ENCODE measurements at places on chromosomes 1 and 21.

- peak; percentile 93 for DNase-seq
Measured at GRCh38 chr1:41789661-41790330, 128.9 kb downstream of the HIVEP3 start.

- DNase-seq, result peak; percentile 73
Measured at GRCh38 chr1:5296557-5297179, 642.3 kb downstream of the AJAP1 start.

- no peak for DNase-seq
Measured at GRCh38 chr21:27393726-27394125, 426.8 kb upstream of the ADAMTS5 start.

DNA sequence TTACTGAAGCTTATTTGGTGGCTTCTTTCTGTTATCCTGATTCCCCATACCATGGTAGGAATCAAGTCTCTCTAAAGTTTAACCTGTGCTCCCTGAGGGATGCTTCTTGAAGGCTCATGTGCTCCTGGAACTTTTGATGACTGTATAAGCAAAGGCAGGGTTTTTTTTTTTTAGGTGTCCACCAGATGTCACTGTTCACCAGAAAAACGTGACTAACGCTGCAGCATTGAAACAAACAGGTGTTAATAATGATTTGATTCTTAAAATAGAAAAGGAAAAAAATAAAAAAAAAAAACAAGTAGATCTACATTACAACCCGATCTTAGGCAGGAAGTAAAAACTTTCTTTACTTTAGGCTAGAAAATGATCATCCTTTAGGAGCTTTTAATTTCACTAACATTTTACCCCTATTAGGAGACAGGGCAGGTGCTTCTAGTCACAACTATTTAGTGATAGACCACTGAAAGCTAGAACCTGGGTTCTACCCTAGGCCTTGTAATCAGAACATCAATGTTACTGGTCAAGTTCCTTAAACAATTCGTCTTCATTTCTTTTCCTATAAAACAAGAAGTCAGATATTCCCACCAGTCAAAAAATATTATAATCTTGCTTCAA is 223.0 kb downstream of the PLA2G4A start:
- peak; percentile 74 for DNase-seq

DNA sequence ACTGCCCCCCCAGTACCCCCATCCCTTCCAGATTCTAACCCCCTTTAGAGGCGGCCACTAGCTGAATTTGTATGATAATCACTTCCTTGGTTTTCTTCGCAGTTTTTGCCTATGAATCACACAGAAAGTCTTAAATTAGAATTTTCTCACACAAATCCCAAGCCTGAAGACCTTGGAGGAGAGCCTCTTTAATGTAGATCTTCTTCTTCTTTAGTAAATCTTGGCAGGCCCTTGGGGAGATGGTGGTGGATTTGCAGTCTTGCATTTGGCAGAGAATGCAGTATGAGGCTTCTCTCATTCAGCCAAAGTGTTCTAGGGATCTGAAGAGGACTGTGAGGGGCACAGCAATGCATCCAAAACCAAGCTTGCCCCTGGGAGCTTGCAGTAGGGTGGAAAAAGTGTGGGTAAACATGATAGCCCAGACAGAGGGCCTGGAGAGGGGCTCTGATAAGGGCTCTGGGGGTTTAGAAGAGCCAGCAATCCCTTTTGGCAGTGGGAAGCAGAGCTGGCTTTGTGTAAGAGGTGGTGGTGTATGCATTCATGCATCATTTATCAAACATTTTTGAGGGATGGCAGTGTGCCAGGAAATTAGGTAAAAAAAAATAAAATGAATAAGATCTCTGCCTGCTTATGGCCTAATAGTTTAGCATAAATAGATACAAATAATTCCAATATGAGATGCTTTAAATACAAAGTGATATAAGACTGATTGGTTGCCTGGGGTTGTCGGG is 7.7 kb upstream of the CDC42 start:
- no peak for DNase-seq

DNA sequence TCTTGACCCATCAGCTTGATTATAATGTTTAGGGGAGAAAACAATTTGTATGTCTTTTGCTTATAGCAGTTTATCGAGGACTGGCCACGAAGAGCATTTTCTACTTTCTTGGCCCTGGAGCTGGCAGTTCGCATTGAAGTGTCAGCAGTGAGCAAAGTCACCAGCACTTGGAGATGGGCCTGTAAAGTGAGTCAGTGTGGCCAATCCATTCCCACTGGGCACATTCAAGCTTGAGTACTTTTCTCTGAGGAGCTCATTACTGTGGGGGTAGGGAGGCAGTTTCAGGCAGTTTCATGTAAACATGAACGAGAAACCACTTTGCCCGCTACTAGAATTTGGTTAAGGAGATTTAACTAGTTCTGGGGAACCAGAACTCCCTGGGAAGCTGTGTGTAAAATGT is 164.8 kb downstream of the PRDM2 start:
- no peak for DNase-seq

DNA sequence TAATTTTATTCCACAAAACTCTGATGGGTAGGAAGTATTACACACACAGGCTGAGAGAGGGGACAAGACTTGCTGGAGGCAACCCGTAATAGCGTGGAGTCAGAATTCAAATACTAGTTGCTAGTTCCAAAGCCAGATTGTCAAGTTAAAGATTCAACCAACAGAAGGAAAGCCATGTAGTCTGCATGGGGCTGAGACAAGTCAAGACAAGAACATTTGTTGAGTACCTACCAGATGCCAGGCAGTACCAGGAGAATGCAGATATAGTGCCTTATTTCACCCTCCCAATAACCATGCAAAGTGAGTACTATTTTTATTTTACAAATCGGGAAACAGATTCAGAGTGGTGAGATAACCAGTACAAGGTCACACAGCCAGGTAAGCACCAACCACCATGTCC is 110.4 kb upstream of the SPATA6 start:
- no peak for DNase-seq

DNA sequence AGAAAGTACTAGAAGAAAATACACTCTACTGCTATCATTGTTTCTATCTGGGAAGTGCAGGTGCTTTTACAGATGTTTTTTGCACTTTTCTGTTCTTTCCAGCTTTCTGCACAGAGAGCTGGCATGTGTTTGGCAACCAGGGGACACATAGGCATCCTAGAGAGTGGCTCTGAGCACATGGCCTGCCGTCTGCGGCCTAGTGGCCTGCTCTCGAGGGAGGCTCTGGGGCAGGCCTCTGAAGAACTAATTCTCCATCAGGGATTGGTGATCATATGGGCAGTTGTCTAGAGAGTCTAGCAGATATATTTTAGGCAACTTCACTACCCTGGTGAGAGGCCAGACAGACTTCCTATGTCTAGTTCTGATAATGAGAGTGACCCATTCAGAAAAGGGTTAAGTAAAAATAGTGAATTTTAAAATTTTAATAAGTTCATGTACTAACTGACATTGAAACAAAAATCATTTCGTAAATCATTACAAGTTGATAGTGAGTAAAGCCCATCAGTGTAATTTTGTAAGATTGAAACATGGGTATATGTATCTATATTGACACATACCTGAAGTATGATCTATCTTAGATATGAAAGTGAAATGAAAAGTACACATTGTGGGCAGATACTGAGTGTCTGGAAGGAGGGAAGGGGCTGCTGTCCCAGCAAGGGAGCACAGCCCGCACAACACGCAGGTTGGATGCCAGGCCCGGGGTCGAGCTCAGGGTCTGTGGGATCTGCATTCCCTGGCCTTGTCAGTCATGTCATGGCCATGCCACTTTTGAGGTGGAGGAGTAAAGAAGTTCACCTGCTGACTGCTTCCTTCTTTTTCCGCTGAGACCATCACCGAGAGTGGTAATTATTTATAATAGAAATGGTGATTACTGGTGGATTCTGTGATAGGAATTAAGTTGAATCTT is 79.8 kb downstream of the PCBP3 start:
- no peak for DNase-seq

GRCh38 chr1:213385201-213385600 is 334.2 kb downstream of the RPS6KC1 start:
- no peak for DNase-seq

DNA sequence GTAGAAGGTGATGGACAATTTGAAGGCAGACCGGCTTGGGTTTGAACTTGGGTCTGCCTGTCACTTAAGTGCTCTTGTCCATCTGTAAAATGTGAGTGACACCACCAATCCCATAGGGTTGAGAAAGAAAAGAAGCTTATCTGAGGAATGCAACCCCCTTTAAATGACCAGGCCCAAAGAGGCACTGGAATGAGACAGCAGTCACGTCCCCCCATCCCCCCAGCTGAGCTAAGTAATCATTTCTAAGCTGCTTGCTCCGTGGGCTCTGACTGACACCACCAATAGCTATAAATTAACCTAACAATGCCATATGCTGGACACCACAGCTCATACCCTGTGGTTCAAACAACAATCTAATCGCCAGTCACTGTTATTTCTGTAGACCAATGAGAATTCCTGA is 15.1 kb downstream of the LCA5L start:
- DNase-seq, result peak; percentile 98

GRCh38 chr1:119179051-119179450 is 38.6 kb upstream of the WARS2 start:
- no peak for DNase-seq

GRCh38 chr1:32240140-32240951 is 6.7 kb upstream of the FAM167B start:
- peak; percentile 74 for DNase-seq

DNA sequence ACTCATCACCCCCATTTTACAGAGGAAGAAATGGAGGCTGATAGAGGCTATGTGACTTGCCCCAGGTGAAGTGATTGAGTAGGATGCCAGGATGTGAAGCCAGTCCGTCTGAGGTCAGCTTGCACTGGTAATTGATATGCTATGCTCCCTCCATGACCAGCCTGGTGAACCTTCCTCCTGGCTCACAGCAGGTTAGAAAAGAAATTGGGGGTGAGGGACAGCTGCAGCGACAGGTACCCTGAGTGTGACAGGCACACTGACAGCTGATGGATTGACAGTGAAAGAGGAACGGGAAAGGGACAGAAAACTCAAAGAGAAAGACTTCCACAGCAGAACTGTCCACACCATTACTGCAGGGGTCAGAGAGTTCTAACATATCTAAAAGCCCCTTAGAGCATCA is 102.1 kb downstream of the SUSD4 start:
- no peak for DNase-seq

- peak; percentile 92 for DNase-seq
Measured at GRCh38 chr1:67566803-67567377, 118.1 kb upstream of the GADD45A start.

DNA sequence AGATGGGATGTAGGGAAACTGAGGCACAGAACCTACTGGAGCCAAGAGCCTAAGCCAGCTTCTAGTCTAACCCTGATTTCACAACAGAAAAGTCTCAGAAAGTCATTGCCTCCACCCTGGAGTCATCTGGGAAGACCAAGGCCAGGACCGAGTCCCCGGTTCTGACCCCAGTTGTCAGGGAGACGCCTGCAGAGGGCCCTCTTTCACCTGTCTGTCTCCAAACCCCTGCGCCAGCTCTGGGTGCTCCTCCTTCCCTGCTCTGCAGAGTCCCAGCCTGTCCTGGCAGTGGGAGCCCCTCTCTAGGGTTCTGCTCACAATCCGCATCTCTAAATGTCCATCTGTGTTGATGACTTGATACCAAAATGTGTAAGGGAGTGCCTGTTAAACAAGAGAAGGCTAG is 149.7 kb downstream of the PGBD5 start:
- no peak for DNase-seq

DNA sequence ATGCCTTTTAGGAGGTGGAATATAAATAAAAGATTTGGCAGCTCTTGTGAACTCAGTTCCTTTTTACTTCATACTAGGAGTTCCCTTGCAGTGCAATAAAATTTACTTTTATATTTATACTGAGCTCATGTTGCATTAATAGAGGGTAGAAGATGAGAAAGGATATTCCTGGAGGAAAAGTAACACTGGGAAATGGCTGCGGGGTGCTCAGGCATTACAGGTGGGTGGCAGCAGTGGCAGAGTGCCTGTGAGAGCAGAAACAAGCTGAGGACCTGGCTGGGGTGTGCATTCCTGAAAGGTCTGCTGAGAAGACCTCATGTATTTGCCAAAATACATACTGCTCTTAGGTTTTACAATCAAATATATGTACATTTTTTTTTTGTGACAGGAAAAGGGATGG is 126.9 kb downstream of the COQ8A start:
- no peak for DNase-seq

DNA sequence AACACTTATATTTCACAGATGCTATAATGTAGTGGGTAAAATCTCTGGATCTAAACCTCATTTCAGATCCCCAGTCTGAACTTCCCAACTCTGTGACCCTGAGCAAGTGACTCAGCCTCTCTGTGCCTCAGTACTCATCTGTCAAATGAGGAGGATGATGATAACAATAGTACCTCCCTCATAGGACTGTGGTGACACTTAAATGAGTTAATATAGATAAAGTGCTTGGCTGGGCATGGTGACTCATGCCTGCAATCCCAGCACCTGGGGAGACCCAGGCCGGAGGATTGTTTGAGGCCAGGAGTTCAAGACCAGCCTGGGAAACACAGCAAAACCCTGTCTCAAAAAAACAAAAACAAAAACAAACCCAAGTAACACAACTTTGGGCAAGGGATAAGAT is 4.7 kb upstream of the ECE1 start:
- DNase-seq, result no peak

DNA sequence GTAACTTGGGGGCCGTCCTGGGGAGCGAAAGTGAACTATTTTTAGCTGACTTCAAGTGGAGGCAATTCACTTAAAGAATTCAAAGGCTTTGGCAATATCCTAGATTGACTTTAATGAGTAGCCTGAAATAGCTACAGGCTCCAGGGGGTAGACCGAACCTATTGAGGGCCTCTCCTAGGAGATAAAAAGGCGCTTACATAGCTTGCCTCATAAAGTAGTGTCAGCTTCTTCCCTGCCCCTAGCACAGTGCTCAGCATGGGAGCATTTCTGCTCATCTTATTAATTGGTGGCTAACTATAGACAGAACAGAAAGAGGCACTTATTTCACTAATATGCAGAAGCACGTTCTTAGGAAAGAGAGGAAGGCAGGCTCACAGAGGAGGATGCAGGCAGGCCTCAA is 12.3 kb upstream of the CTNNBIP1 start:
- no peak for DNase-seq

DNA sequence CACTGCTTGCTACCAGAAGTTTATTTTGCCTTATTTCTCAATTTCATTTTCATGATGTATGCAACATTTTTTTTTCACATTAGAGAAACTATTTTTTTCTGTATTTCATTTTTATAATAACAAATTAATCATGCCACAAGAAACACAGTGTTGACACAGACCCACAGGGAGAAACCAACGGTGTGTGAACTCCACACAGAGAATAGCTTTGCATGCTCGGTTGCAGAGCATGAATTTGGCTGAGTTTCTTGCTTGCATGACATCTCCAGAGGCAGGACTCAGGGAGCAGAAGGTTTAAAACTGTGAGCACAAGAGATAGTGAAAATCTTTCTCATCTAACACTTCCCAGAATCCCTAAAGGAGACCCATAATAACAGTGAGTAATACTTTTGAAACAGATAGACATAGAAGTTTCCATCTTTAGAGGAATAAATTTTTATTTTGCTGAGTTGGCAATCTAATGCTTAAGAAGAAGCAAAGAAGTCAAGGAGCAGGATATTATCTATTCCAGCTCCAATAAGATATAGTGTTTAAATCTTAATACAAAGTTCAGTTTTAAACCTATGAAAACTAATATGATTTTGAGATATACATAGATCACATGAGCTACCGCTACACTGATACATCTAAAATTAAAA is 890.9 kb downstream of the MRPL39 start:
- no peak for DNase-seq

GRCh38 chr1:119276558-119276957 is 92.0 kb upstream of the HAO2 start:
- peak; percentile 91 for DNase-seq

GRCh38 chr1:11693024-11693590 is 1.6 kb downstream of the DRAXIN start:
- no peak for DNase-seq

GRCh38 chr1:173867141-173867752 is 542 bp downstream of the GAS5 start:
- DNase-seq, result peak; percentile 68

- DNase-seq, result no peak
Measured at GRCh38 chr1:31111290-31111951, 45.9 kb upstream of the PUM1 start.

Data from NCI-H82 (cell line).